ENCODE measurements at places on chromosomes 16 and 17.

DNA sequence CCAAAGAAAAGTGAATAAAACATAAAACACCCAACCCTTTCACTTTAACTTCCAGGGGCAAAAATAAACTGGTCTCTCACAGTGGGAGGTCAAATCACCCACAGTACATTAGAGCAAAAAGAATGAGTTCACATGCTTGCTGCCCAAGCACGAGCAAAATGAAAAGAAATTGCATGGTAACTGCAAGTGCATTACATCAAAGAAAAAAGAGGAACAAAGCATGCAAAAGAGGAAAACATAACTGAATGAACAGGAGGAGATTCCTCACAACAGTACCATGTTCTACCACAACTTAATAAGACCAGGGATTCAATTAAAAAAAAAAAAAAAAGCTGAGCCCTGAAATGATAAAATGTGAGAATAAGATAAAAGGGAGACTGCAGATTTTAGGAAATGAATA is 12.3 kb downstream of the DNAH2 start:
- no peak for DNase-seq

DNA sequence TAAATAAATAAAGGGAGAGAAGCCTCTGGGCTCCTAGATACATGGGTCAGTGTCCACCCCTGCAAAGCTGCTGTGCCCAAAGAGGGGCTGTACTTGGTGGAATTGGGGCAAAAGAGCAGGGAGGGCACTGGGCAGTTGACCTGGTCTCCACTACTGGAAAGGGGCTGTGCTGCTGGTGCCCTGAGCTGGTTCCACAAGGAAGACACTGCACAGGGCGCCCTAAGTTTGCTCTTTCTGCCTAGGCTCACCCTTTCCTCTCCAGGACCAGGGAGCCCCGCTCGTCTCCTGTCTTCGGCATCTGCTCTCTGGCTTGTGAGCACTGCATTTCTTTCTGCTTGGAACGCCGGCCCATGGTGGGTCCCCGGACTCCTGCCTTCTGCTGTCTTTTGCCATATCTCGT is 161.9 kb downstream of the SEC14L1 start:
- DNase-seq: no peak

GRCh38 chr17:47203984-47204721 is 5.0 kb upstream of the MYL4 start:
- peak; percentile 69 for DNase-seq

- DNase-seq: peak; percentile 58
These were observed 6.3 kb upstream of the MMP28 start for GRCh38 chr17:35801583-35802224.

GRCh38 chr16:20901436-20902112 is 1.0 kb downstream of the LYRM1 start:
- peak; percentile 37 for DNase-seq

DNA sequence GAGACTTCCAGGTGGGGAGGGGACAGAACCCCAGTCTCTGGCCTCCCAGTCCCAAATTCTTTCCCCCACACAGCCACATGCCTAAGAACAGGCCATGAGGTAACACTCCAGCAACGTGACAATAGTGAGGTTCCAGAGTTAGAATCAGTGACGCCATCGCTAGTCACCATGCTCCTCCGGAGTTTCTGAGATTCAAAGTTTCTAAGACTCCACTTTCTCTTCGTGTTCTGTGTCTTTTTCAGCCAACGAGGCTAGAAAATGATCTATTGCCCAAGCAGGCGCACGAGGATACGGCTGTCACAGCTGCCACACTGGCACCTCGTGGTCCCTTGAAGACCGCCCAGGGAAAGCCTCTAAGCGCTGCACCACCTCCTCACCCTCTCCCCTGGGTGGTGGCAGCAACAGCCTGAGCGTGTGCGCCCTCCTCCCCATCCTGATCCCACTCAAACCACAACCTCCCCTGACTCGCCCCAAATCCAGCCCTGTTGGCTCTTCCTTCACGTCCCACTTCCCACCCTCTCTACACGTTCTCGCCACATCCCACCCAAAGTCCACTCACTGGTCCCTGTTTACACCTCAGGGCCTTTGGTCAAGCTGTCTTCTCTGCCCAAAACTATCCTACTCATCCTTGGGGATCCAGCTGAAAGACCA is 1.0 kb downstream of the MCRIP1 start:
- DNase-seq: no peak

DNA sequence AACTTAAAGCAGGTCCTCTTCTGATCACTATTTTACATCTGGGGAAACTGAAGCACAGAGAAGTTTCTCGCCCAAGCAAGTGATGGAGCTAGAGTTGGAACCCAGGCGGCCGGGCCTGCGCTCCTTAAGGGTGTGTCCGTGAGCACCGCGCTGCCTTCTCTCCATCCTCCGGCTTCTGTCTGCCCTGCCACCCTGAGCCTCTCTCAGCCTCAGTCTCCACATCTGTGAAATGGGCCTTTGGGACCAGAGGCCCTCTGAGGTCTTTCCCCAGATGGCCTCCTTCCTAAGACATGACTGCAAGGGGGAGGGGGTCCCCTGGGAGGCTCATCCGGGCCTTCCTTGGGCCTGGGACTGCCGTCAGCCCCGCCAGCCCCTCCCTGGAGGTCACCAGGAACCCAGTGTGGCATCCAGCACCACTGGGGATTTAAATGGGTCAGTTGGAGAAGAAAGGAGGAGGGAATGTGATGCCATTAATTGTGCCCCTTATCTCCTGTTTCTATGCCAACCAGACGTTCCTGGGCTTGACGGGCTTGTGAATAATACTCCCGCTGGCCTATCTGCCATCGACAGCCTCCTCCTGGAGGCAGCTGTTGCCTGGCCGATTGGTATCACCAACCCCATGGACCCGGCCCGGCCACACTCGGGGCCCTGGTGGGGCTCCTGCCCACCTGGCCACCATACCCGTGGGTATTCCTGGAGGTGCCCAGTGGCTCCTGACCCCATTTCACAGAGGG is 5.1 kb downstream of the ZFPM1 start:
- DNase-seq: no peak

GRCh38 chr16:55643161-55643970 is 12.4 kb upstream of the SLC6A2 start:
- DNase-seq: peak; percentile 6

- DNase-seq: no peak
These were observed 176.4 kb downstream of the SHISA9 start for GRCh38 chr16:13077816-13078215.

DNA sequence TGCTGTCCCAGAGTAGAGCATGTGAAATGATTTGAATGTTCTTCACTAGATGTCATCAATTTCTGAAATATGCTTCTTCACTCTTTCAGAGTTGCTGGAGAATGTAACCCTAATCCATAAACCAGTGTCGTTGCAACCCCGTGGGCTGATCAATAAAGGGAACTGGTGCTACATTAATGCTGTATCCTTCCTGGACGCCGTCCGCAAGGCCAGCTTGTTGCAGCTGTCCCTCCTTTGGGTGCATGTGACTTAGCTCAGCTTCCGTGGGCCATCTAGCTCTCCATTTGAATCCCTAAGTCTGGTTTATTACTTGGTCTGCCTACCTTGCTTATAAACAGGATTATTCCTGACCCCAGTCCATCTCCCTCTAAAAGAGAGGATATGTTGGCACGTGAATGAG is 58.8 kb downstream of the USP10 start:
- DNase-seq: no peak

GRCh38 chr17:57195785-57196460 is 60.4 kb upstream of the MSI2 start:
- no peak for DNase-seq
